Activated T-helper 1 cell treated with anti-CD3 and anti-CD28 coated beads, Interleukin-2, amount 50 U/mL, for 16 hours (primary cell): ENCODE measurements at places on chromosomes 13 and 19.

- DNase-seq: no peak
Measured at GRCh38 chr19:40416918-40417642, 3.9 kb upstream of the PRX start.

GRCh38 chr13:33799950-33800592, 17.9 kb upstream of the RFC3 start:
- DNase-seq: no peak

GRCh38 chr13:52686376-52686775, 33.7 kb downstream of the SUGT1 start:
- no peak for DNase-seq

DNA sequence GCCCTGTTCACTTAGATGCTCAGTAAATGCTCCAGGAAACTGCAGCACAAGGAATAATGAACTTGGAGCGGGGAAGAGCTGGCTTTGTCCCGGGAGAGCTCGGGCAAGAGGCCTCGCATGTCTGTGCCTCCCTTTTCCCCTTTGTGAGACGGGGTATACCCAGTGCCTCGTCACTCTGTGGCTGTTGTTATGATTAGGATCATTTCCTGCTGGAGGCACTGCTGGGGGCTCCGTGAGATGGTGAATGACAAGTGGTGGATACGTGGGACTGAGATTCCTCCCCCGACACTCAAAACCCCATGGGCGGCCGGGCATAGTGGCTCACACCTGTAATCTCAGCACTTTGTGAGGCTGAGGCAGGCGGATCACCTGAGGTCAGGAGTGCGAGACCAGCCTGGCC, 1.1 kb upstream of the PLVAP start:
- DNase-seq: no peak

GRCh38 chr19:39110263-39110967, 15.2 kb upstream of the PAK4 start:
- DNase-seq: peak; percentile 75

DNA sequence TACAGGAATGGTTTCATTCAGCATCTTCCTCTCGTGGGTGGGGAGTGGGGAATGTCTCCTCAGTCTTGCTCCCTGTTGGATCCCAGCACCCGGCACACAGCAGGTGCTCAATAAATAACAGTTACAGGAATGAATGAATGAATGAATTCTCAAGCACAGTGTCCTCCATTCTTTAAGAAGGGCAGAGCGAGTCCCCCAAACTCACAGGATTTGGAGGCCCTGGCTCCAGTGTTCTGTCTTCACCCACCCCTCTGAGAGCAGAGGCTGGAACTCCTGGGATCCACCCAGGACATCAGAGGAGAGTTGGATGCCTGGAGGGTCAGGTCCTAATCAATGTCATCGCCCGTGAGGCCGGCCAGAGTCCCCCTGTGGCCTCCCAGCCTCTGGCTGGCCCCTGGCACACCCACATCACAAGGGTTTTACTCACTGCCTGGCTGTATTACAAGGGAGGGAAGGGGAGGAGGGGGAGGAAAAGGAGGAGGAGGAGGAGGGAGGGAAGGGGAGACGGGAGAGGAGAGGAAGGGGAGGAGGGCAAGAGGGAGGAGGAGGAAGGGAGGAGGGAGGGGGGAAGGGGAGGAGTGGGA, 8.7 kb upstream of the CREB3L3 start:
- DNase-seq: no peak

DNA sequence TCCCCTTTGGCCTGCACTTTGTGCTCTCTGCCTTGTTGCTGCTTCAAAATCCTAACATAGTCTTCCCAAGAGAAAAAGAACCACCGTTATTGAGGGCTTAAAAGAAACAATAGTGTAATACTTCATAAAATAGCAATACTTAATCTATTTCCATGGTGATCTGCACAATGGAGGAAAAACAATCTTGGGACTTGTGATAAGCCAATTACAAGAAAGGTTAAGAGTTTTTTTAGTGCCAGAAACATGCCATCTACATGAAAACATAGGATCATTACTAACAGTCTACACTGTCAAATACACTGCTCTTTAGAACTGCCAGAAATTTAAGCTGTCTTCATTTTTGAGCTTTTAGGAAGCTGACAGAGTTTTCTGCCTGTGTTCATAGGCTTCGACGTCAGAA, 54.1 kb upstream of the MAB21L1 start:
- no peak for DNase-seq

DNA sequence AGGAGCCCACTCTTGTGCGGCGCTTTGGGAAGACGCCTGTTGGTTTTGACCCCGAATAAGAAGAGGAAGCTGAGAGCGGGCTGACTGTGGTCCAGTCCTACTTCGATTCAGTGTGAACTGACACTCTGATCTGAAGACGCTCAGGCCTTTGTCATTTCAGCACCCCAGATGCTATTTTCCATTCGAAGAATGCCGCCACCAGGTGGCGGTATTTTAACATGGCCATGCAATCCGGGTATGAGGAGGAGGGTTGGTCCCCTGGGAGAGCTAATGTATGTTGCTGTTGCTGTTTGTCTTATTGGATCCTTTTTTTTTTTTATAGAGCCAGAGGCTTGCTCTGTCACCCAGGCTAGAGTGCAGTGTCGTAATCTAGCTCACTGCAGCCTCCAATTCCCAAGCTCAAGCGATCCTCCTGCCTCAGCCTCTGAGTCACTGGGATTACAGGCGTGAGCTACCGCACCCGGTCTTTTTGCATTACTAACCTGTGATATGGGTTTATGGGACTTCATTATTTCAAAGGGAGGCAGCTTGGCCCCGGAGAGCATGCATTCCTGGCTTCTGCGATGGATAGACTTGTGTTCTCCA, 803 bp upstream of the TIMM44 start:
- peak; percentile 76 for DNase-seq

- DNase-seq: no peak
Measured at GRCh38 chr13:28805193-28805819, 14.8 kb upstream of the MTUS2 start.

DNA sequence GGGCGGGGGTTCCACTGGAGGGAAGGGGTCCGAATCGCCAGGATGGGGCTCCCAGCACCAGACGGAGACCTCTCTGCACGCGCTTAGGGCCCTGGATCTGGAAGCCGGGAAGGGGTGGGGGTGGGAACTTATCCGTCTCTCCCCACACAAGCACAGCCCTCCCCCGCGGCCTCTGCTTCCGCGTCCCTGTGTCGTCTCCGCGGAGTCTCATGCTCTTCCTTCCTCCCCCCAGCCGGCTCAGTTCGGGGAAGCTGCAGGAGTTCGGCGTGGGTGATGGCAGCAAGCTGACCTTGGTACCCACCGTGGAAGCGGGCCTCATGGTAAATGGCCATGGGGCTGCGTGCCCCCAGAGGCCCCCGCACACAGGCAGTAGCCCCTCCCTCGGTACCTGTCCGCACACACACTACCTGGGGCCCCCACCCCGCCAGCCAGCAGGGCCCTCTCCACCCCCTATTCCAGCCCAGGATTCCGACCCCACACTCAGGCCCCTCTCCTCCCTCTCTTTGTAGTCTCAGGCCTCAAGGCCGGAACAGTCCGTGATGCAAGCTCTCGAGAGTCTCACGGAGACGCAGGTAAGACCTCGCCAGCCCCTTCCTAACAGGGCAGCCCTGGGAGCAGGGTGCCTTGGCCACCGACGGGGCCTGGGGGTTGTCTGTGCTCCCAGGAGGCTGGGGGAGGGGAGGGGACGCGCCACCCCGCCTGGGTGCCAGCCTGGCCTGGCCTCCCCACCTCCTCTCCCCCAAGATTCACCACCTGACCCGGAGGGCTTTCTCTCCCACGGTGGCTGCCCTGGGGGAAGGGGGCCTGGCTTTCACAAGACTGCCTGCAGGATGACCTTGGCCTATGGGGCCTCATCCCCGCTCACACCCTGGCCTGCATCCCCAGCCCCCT, 3.2 kb downstream of the MIDN start:
- peak; percentile 46 for DNase-seq

DNA sequence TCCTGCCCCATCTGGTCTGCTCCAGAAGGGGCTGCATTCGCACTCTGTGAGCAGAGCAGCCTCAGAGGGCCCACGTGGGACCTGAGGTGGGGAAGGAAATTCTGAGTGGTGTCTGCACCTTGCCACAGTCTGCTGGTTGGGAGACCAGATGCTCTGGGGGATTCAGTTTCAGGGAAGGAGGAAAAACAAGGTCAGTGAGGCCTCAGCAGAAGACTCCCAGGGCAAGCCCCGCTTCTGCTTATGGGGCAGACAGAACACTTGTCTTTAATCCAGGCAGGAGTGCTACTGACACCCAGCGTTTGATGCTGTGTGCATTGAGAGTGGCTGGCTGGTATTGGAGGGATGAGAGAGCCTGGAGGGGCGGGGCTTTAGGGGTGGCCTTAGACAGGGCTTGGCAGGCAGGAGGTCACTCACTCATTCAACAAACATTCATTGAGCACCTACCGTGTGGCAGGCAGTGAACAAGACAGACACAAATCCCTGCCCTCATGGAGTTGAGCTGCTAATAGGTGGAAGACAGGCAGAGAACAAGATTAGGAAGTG, 4.9 kb upstream of the CLEC17A start:
- DNase-seq: no peak

- DNase-seq: no peak
Measured at GRCh38 chr13:83794583-83794982, 87.7 kb downstream of the SLITRK1 start.

- no peak for DNase-seq
Measured at GRCh38 chr13:42137856-42138537, 89.5 kb downstream of the DGKH start.

- no peak for DNase-seq
Measured at GRCh38 chr19:48987323-48987722, 5.8 kb downstream of the GYS1 start.

- DNase-seq: no peak
Measured at GRCh38 chr13:74530011-74530410, 395.8 kb upstream of the KLF12 start.

DNA sequence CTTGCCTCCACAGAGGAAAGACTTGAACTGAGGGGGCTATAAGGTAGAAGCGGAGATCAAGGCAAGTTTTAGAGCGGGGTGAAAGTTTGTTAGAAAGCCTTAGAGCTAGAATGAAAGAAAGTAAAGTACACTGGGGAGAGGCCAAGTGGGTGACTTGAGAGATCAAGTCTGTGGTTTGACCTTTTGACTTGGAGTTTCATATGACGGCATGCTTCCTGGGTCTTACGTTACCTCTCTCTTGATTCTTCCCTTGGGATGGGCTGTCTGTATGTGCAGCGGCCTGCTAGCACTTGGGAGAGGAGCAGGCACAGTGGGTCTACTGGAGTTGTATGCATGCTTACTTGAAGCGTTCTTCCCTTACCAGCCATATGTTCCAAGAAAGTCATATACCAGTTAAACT, 1768.5 kb downstream of the PCDH9 start:
- DNase-seq: no peak

GRCh38 chr13:103302676-103303075, 236.5 kb upstream of the SLC10A2 start:
- no peak for DNase-seq

DNA sequence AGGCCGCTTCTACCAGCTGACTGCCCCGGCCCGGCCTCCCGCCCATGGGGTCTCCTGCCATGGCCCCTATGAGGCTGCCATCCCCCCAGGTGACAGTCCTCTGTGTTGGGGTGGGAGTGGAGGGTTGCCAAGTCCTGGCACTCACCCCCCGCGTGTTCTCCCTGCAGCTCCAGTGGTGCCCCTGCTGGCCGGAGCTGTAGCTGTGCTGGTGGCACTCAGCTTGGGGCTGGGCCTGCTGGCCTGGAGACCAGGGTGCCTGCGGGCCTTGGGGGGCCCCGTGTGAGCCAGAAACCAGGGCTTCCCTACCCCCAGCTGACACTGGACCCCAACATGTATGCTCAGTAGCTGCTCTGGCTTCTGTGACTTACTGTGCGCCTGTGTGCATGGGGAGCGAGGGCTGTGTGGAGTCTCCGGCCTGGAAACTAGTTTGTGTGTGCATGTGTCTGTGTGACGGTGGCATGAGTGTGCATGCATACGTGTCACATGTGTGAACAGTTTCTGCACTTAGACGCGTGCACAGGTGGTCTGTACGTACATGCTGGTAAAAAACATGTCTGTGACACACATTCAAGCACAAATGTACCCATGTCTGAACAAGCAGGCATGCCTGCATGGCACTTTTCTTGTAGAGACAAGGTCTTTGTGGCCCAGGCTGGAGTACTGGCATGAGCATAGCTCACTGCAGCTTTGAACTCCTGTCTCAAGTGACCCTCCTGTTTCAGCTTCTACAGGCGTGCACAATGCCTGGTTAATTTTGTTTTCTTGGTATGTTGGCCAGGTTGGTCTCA, 4.9 kb downstream of the ACP4 start:
- DNase-seq: no peak

- no peak for DNase-seq
Measured at GRCh38 chr19:8135946-8136618, 13.3 kb downstream of the FBN3 start.

DNA sequence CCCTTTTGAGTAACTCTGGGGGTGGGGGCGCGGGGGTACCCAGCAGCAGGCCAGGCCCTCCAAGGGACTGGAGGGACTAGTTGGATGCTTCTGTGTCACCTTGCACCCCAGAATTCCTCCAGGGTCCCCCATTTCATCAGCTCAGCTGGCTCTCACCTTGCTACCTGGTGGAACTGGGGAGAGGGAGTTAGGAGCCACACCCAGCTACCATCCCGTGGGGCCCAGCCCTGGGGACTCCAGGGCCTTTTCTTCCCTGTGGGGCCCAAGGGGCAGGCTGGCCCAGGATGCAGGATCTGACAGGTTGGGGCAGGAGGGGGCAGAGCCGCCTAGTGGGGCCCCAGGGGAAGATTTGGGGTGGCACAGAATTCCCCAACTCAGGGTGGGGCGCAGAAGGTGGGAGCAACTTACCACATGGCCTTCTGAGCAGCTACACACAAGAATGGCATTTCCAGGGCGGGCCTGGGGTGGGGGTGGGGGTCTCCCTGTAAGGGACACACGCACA, 32.8 kb upstream of the NANOS3 start:
- no peak for DNase-seq

- DNase-seq: no peak
Measured at GRCh38 chr13:44191504-44192171, 182.0 kb upstream of the SERP2 start.

DNA sequence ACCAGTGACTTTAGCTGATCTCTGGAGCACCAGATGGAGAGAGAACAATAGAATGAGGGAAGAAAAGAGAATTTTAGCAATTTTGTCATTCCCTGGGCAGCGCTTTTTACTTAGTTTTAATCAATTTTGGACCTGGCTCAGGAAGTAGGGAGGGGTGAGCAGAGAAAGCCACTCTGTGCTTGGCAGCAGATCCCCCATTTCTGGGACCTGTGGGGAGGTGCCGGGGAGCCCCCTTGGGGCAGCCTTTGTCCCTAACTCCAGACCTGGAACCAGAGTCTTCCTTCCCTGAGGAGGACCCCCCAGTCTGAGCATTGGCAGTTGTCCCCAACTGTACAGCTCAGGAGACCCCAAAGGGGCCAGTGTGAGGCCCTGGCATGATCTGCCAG, 10.5 kb downstream of the LYL1 start:
- DNase-seq: no peak

- no peak for DNase-seq
Measured at GRCh38 chr13:81757348-81757970, 1416.5 kb upstream of the SPRY2 start.

DNA sequence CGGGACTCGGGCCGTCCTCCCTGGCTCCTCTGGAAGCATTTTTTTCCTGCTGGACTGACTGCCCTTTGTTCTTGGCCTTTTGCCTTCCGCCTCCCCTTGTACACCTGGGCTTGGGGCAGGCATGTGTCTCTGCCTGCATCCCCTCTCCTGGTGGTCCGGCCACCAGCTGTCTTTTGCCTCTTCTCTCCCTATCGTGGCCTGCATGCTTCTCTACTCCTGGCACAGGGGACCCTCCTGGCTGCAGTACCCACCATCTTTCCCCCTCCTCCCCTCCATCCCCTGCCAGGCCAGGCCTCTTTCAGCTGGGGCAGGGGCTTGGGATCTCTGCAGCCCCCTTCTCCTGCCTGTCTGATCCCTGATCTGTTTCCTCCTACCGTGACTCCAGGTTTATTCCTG, 12.1 kb downstream of the WTIP start:
- DNase-seq: no peak
